ENCODE measurements at places on chromosomes 1 and 21. TPM values are rescaled to one million over a fixed set of nuclear protein-coding genes. Genes with fewer than 3 reads are reported as not detected.

CD101 gene
- total RNA-seq, result not detected

FAM163A gene
- not detected for total RNA-seq

TARBP1 gene
- total RNA-seq, result 45.0 TPM

ZNF683 gene
- not detected for total RNA-seq

NPHS2 gene
- total RNA-seq, result not detected

CASQ1 gene
- not detected for total RNA-seq

TMEM200B gene
- total RNA-seq, result 2.1 TPM

LRRC38 gene
- not detected for total RNA-seq

KLHL17 gene
- 58.8 TPM for total RNA-seq

OR2T2 gene
- total RNA-seq, result not detected

KLF17 gene
- not detected for total RNA-seq

CLIC6 gene
- total RNA-seq, result 0.05 TPM

NTMT2 gene
- not detected for total RNA-seq

MRPS15 gene
- 113 TPM for total RNA-seq

MYOG gene
- total RNA-seq, result not detected

IL22RA1 gene
- total RNA-seq, result 1.1 TPM

PAPPA2 gene
- 0.03 TPM for total RNA-seq

PLEKHA6 gene
- total RNA-seq, result 5.5 TPM

AIM2 gene
- not detected for total RNA-seq

TAS1R1 gene
- not detected for total RNA-seq

NR1I3 gene
- not detected for total RNA-seq

CLEC20A gene
- total RNA-seq, result not detected

NHLH1 gene
- 0.18 TPM for total RNA-seq

U2AF1 gene
- 22.8 TPM for total RNA-seq

AKNAD1 gene
- 0.26 TPM for total RNA-seq

PAQR6 gene
- total RNA-seq, result 0.92 TPM

GJC2 gene
- total RNA-seq, result 2.4 TPM

UTS2 gene
- total RNA-seq, result not detected

FAM43B gene
- total RNA-seq, result 3.0 TPM

TMEM82 gene
- total RNA-seq, result not detected

CCDC185 gene
- total RNA-seq, result not detected

Measured in Panc1 (cell line).